NCI-H2171 (cell line): ENCODE measurements at places on chromosomes 6 and 20.

DNA sequence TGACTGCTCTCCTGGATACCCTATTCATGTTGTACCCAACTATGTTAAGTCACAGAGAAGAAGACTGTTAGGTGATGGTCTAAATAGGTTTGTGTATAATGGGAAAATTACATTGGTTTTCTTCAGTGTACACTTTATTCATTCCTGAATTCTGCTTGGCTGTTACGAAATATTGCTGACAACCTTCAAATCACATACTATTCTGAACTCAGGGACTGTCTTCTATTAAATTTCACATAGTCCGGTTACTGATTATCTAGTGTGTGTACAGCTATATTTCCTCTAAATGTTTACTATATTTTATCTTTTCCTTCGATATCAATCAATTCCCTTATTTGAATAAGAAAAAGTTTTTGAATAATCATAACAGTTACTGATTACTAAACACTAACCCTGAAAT lies 1090.3 kb upstream of the CITED2 start:
- no peak for DNase-seq

- DNase-seq: peak; percentile 40
Observed at GRCh38 chr6:108027594-108027993, 46.9 kb downstream of the OSTM1 start.

- DNase-seq: no peak
Observed at GRCh38 chr6:169391473-169392071, 137.9 kb upstream of the THBS2 start.

DNA sequence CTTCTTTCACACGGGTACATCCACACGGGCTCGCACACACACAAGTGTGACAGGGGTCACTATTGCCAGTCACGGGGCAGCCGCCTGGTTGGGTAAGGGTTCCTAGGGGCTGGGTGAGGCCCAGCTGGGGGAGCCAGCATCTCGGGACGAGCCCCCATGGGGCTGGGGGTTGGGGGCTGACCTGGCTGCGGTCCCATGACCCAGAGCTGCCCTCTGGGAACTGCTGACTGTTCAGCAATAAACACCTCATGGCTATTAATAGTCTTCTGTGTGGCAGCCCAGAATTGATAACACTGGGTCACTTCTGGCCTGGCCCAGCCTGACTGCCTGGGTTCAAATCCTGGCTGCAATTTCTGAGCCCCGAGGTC lies 23.8 kb downstream of the VEGFA start:
- no peak for DNase-seq

DNA sequence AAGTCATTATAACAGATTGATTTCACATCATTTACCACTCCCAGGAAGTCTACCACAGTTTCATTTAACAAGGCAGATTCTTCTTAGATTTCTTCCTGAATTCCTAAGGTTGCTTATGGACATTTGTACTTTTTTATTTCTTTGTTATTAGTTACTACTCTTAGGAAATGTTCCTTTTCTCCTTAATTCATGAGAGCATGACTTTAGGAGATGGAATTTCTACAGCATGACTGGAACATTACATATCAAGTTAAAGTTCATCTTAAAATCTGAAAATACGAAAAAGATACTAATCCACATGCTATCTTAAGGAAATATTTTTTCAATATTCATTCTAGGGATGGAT lies 22.3 kb downstream of the CNKSR3 start:
- no peak for DNase-seq

DNA sequence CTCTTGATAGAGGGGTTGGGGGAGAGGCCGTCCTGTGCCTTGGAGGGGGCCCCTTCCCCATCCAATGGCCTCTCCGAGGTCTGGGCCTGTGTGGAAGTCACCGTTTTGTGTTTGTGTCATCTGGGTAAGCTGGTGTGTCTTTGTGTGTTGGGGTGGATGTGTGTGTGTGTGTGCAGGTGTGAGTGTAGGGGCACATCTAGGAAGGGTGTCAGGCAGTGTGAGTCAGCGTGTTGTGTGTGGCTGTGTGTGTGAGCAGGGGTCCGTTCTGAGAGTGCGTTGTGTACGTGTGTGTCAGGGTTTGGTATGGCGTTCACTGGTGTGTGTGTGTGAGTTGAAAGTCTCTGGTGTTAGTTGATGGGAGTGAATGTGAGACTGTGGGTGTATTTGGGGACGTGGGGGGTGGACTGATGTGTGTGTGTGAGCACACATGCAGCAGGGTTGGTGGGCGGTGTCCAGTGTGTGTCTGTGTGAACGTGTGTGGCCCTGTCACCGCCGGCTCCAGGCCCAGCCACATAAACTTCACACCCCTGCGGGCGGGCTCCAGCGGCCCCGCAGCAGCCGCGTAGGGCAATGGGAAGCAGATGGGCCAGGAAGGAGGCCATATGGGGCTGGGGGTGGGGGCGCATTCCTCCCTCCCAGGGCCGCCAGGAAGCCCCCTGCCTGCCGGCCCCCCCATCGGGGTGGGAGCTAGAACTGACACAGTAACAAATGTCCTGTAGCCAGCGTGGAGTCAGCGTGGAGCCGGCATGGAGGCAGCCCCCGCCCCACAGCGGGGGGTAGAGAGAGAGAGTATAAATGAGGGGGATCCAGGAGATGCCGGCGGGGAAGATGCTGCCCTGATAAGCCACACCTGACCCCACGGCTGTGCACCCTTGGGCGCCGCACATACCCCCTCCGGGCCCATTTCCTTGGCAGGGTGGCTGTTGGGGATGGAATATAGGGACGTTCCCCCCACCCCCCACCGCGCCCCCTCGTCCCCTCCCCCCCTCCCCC lies 32.1 kb downstream of the SNAI1 start:
- peak; percentile 79 for DNase-seq

DNA sequence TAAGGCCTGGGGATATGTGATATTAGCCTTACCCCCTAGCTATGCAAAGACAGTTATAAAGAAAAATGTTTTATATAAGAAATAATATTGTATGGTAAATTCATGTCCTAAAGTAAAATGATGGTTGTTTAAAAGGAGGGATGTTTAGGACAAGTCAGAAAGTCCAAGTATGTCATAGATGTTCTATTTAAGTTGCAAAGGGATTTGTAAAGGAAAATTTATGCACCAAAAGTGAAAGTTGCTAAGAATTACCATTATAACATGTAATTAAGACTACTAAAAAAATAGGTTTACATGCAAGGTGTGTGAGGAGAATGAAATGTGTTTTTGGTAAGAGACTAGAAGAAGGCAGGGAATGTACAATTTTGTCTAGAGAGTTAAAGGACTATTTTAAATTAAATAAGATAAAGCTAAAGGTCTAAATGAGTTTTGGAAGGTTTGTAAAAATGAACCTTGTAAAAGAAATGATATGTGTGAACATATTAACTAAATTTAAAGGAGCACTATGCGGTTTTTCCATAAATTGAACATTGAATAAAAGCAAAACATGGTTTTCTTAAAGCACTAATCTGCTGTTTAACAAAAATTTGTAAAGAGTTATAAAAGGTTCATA lies 22.7 kb upstream of the GOPC start:
- no peak for DNase-seq

- DNase-seq: no peak
Observed at GRCh38 chr6:162493917-162494316, 233.6 kb downstream of the PRKN start.

DNA sequence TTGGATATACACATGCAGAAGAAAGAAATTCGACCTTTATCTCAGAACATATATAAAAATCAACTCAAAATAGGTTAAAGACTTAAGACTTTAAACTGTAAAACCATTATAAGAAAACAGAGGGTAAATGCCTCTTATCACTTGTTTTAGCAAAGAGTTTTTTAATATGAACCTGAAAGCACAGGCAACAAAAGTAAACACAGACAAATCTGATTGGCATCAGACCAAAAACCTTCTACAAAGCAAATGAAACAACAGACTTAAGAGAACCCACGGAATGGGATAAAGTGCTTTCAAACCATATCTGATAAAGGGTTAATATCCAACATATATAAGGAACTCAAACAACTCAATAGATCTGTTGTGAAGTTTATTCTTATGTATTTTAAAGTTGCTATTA lies 309.9 kb upstream of the OPRM1 start:
- no peak for DNase-seq

- DNase-seq: no peak
Observed at GRCh38 chr20:51190783-51191180, 167.9 kb upstream of the KCNG1 start.

DNA sequence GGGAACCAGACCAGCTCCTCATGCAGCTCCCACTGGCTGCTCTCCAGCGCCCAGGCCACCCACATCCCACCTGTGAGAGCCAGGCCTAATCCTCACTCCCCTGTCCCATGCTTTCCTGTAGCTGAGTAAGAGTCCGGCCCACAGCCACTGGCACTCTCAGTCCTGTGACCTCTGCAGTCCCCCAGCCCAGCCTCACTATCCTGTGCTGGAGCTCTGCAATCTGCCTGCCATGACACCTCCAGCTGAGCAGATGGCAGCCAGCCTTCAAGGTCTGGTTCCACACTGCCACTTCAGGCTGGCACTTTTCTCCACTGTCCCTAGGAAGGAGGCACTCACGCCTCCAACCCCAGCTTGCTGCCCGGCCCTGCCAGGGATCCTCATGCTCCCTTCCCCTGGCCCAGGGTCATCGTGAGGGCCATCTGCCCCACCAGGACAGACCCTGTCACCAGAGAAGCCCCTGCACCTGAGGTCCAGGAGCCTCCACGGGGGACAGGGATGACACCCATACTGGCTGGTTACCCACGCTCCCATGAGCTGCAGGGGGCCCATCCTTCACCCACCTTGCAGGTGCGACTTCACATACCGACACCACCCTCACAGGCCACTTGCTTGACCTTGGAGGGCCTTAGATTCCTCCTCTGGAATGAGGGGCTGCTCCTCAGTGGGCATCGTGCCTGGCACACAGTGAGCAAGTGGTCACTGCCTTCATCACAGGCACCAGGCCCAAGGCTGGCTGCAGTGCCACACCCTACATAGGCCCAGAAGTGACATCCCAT lies 100.1 kb downstream of the ASXL1 start:
- no peak for DNase-seq

GRCh38 chr6:114202389-114202788 lies 140.4 kb downstream of the HS3ST5 start:
- DNase-seq: no peak

GRCh38 chr6:42378125-42378524 lies 73.6 kb downstream of the TRERF1 start:
- DNase-seq: no peak

- no peak for DNase-seq
Observed at GRCh38 chr20:22729616-22730236, 145.4 kb upstream of the FOXA2 start.

GRCh38 chr20:15642676-15643075 lies 930.6 kb downstream of the KIF16B start:
- DNase-seq: no peak

- DNase-seq: no peak
Observed at GRCh38 chr6:121430514-121431460, 4.7 kb upstream of the GJA1 start.

GRCh38 chr6:37321516-37322415 lies 32.0 kb upstream of the RNF8 start:
- no peak for DNase-seq

DNA sequence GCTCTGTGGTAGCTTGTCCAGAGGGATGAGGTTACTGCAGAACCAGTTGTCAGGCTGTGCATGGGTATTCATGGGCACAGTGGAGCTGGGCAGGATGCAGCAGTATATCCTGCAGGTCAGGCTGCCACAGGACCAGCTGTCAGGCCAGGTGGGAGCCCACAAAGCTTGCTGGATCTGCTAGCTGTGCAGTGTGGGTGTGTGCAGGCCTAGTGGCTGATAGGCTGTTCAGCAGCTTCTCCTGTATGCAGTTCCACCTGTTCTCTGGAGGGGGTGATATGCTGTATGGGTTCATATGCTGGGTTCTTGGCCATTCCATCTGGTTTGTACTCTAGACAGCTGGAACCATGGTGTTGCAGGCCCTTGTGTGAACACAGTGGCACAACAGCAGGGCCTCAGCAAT lies 40.6 kb upstream of the TPD52L1 start:
- no peak for DNase-seq

GRCh38 chr6:36916126-36916525 lies 30.4 kb downstream of the C6orf89 start:
- DNase-seq: no peak

GRCh38 chr20:3932681-3933080 lies 43.5 kb downstream of the PANK2 start:
- no peak for DNase-seq

DNA sequence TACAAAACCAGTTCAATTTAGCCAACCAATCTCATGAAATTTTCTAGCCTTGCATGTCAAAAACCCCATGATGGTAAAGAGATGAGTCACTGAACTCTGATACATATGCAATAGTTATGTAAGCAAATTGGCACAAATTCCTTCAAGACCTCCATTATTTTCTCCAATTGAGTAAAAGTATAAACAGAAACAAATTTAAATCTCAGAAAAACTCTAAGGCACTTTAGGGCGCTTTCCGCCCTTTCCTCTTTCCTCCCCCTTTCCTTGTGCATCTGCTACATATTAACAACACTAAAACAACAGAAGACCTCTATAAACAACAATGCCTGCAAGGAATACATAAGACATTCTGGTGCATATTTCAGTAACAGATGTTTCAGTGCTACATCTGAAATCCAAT lies 48.5 kb downstream of the KIF13A start:
- peak; percentile 41 for DNase-seq

- DNase-seq: no peak
Observed at GRCh38 chr20:56202493-56203077, 45.9 kb upstream of the MC3R start.

DNA sequence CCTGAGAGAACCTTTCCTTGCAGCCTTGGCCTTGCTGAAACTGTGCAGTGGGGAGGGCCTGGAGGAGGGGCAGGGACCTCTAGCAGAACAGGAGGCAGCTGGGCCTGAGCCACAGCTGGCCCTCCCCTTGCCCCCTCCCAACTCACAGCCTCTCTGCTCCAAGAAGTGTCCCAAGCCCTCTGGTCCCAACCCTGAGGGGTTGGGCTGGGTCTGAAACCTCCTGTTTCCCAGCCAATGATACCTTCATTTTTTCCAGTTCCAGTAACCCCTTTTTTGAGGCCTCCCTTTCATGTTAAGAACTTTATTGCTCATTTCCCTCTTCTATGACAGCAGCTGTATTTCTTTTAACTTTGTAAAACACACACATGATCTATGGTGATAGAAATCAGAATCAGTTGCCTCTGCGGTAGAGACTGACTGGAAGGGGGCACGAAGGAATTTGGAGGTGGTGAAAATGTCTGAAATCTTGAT lies 17.9 kb upstream of the ARMC12 start:
- DNase-seq: no peak

GRCh38 chr6:84618046-84618752 lies 146.2 kb downstream of the TBX18 start:
- DNase-seq: no peak

GRCh38 chr6:112305795-112306564 lies 41.1 kb upstream of the RFPL4B start:
- no peak for DNase-seq

DNA sequence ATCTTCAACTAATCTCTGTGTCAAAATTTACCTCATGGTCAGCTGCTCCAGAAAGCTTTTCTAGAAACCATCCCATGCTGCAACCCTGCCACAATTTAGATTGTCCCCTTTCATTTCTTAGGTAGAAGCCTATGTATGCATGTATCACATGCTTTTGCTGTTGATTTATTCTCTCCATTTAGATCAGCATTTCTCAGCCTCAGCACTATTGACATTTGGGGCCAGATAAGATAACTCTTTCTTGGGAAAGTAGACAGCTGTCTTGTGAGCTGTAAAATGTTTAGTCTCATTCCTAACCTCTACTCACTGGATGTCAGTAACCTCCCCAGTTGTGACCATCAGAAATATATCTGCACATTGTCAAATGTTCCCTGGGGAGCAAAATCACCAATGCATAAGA lies 99.0 kb downstream of the PLCB1 start:
- DNase-seq: no peak

GRCh38 chr6:130354322-130354721 lies 11.5 kb upstream of the TMEM200A start:
- DNase-seq: no peak

GRCh38 chr6:117504478-117505144 lies 22.1 kb downstream of the DCBLD1 start:
- no peak for DNase-seq
